ENCODE measurements at places on chromosomes 7 and 10. TPM values are rescaled to one million over a fixed set of nuclear protein-coding genes. Genes with fewer than 3 reads are reported as not detected.

Gene MKI67
- 2.5 TPM for total RNA-seq

Gene PPP1R3A
- not detected for total RNA-seq

Gene DNAH11
- total RNA-seq: under 0.01 TPM

Gene DRGX
- total RNA-seq: under 0.01 TPM

Gene TDRD1
- total RNA-seq: 0.59 TPM

Gene EIF3A
- total RNA-seq: 135 TPM

Gene FOXI2
- not detected for total RNA-seq

Gene AKR1C1
- 140 TPM for total RNA-seq

Gene IGFBP3
- total RNA-seq: 2,046 TPM

Gene CADPS2
- total RNA-seq: 26.2 TPM

Gene VKORC1L1
- total RNA-seq: 18.5 TPM

Gene POLD2
- total RNA-seq: 69.2 TPM

Gene DKK1
- 66.2 TPM for total RNA-seq

GRCh38 chr7:66682350-66683093 lies 53.8 kb downstream of the KCTD7 start:
- DNase-seq: peak; percentile 84
- peak overlapping the region; percentile 95 for H3K4me3 ChIP-seq
- peaks cover 5% of the 10 kb centered on the region for H3K36me3 ChIP-seq
- H3K27me3 ChIP-seq: no peaks in the 10 kb centered on the region
- peaks cover 22% of the 10 kb centered on the region for H3K4me1 ChIP-seq

- H3K4me3 ChIP-seq: no peak overlapping the region
- H3K27me3 ChIP-seq: no peaks in the 10 kb centered on the region
- H3K4me1 ChIP-seq: peaks cover 18% of the 10 kb centered on the region
Measured at GRCh38 chr10:88999625-89000024, 9.0 kb downstream of the FAS start.

DNA sequence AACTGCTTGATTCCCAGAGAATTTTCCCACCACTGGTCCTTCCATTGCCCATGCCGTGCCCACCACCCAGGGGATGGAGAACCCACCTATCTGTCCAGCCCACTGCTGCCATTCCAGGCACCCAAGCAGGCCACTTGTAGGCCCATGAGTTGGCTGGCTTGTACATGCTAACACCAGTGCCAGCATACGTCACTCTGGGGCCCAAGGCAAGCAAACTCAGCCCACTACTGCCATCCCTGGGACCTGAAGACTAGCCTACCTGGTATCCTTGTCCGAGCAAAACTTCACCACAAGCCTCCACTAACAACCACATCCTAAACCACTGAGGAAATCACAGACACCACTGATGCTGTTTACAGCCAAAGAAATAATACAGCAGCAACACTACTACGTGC lies 44.7 kb upstream of the CDK6 start:
- no peak for DNase-seq
- H3K36me3 ChIP-seq: no peaks in the 10 kb centered on the region
- H3K27ac ChIP-seq: no peak overlapping the region
- no peak overlapping the region for H3K4me3 ChIP-seq
- no peaks in the 10 kb centered on the region for H3K27me3 ChIP-seq

DNA sequence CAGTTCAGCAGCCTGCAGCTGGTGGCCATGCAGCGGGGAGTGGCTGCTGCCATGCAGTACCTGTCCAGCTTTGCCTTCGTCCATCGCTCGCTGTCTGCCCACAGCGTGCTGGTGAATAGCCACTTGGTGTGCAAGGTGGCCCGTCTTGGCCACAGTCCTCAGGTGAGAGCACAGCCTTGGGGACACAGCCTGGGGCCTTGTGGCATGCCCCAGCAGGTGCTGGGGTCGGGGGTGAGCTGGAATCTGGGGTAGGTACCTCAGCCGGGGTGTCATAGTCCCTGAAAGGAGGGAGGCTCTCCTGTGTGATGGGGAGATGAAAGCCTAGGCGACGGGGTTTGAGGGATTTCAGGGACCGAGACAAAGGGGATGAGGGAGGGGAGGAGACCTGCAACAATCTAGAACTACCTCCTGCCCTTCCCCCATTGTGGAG lies 14.1 kb downstream of the EPHB6 start:
- DNase-seq: peak; percentile 69
- H3K36me3 ChIP-seq: no peaks in the 10 kb centered on the region
- H3K4me1 ChIP-seq: no peaks in the 10 kb centered on the region
- H3K27me3 ChIP-seq: no peaks in the 10 kb centered on the region
- no peak overlapping the region for H3K27ac ChIP-seq
- H3K4me3 ChIP-seq: no peak overlapping the region

- H3K36me3 ChIP-seq: peaks cover 9% of the 10 kb centered on the region
- peak overlapping the region; percentile 28 for H3K27ac ChIP-seq
- peak; percentile 88 for DNase-seq
- H3K4me1 ChIP-seq: peaks cover 64% of the 10 kb centered on the region
- H3K27me3 ChIP-seq: no peaks in the 10 kb centered on the region
Measured at GRCh38 chr10:71765176-71765904, 8.0 kb downstream of the VSIR start.

GRCh38 chr7:17912536-17913235 lies 27.6 kb downstream of the SNX13 start:
- H3K4me3 ChIP-seq: no peak overlapping the region
- no peaks in the 10 kb centered on the region for H3K36me3 ChIP-seq
- H3K27me3 ChIP-seq: no peaks in the 10 kb centered on the region
- H3K4me1 ChIP-seq: peaks cover 3% of the 10 kb centered on the region
- DNase-seq: no peak

DNA sequence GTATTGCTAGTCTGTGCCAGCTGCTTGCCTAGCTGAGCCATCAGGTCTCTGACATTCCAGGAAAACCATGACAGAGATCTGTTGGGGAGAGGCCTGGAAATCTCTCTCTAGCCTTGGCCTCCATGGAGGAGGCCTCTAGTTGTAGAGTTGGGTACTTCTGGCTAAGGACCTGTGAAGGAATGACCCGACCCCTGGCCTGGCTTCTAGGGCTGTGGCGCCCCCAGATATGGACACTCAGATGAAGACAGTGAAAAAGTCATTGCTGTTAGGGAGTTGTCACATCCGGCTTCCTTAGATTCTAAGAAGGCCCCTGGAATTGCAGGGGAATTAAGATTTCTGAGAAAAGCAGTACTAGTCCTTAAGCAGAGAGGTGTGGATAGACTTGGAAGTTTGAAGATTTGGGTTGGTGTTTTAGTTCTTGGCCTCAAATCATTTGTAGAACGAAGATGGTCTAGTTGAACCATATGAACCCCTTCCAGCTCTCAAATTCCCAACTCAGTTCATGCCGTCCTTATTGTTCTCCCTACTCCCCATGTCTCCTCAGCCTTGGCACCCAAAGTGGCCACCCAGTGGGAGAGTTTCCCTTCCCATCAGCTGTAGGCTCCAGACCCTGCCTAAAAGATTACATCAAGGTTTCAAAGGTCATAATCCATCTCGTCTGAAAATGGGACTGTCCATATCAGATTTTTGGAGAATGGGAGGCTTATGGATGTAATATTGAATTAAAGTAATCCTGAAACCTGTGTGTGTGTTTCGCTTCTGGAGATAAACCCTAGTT lies 7.0 kb downstream of the HHEX start:
- DNase-seq: peak; percentile 65
- H3K27me3 ChIP-seq: no peaks in the 10 kb centered on the region
- no peaks in the 10 kb centered on the region for H3K36me3 ChIP-seq
- no peak overlapping the region for H3K27ac ChIP-seq

- H3K27me3 ChIP-seq: peaks cover 8% of the 10 kb centered on the region
- peaks cover 12% of the 10 kb centered on the region for H3K4me1 ChIP-seq
- H3K36me3 ChIP-seq: no peaks in the 10 kb centered on the region
- H3K4me3 ChIP-seq: peak overlapping the region; percentile 49
Measured at GRCh38 chr10:15504101-15504840, 133.2 kb upstream of the FAM171A1 start.

DNA sequence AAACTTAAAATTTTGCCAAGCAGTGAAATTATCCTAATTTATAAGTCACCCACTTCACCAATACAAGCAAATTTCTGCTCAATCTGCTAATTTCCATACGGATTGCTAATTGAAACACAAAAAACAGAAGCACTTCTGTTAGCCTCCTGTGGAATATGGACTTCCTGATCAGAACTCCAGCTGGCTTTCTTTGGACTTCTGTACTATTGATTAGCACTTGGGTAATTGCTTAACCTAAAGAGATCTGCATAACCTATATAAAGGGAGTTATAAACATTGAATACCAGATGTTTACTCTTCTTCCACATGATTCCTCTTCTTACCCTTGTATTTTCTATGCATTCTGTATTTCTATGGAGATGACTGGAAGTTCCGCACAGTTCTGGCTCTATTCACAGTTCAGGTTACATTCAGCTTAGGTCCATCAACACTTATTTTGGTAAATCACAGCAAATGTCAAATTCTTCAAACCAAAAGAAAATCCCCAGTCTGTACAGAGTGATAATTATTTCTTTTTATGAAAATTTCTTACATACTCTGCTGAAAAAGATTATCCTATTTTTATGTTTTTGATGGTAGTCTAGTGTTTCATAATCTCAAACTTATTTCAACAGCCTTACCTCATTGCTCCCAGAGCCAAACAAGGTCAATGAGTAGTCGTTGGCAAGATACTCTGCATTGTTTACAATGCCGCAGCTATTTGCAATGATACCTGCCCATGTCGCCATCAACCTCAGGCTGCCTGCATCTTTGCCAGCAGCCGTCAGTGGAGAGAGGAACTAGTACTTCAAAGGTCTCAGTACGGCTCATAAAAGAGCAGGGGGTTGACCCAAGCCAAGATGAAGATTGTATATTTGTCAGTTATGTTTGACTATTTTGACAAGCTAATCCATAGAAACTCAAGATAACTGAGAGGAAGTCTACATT lies 225.6 kb downstream of the AHR start:
- H3K4me3 ChIP-seq: peak overlapping the region; percentile 27
- H3K27me3 ChIP-seq: no peaks in the 10 kb centered on the region
- H3K36me3 ChIP-seq: no peaks in the 10 kb centered on the region
- H3K27ac ChIP-seq: peak overlapping the region; percentile 93

DNA sequence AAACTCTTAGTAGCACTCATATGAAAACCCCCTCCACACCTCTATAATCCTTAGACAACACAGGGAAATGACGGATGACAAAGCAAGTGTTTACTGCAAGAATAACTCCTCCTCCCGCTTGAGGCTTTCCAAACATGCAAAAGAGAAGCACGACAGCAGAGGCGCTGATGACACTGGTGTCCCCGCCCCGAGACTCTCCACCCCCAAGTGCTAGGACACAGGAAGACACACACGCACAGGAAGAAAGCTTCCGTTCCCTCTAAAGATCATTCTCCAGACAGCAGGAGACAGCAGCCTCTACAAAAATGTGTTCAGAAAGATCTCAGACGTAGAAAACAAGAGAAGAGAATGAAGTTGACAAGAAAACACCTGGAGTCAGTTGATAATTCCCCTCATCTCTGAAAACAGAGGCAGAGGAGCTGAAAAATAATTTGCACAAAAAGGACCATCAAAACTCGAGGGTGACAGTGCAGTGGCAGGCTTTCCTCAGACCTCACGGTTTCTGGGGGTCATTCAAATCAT lies 90.2 kb downstream of the DLG5 start:
- no peaks in the 10 kb centered on the region for H3K27me3 ChIP-seq
- peaks cover 3% of the 10 kb centered on the region for H3K4me1 ChIP-seq
- DNase-seq: peak; percentile 27
- peaks cover 39% of the 10 kb centered on the region for H3K36me3 ChIP-seq

DNA sequence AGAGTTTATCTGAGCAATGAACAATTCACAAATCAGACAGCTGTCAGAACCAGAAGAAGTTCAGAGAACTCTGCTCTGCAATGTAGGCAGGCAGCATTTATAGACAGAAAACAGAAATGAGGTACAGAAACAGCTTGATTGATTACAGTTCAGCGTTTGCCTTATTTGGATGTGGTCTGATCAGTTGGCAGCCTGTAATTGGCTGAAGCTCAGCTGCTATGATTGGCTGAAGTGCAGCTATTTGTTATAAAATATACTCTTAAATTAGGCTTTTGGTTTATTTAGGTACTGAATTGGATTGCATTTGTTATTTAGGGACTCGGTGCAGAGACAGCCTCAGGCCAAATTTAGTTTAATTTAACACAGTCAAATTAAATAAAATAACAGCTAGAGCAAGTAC lies 85.8 kb upstream of the JAZF1 start:
- no peak for DNase-seq
- no peak overlapping the region for H3K27ac ChIP-seq
- H3K4me3 ChIP-seq: no peak overlapping the region
- peaks cover 26% of the 10 kb centered on the region for H3K27me3 ChIP-seq
- no peaks in the 10 kb centered on the region for H3K36me3 ChIP-seq
- no peaks in the 10 kb centered on the region for H3K4me1 ChIP-seq

DNA sequence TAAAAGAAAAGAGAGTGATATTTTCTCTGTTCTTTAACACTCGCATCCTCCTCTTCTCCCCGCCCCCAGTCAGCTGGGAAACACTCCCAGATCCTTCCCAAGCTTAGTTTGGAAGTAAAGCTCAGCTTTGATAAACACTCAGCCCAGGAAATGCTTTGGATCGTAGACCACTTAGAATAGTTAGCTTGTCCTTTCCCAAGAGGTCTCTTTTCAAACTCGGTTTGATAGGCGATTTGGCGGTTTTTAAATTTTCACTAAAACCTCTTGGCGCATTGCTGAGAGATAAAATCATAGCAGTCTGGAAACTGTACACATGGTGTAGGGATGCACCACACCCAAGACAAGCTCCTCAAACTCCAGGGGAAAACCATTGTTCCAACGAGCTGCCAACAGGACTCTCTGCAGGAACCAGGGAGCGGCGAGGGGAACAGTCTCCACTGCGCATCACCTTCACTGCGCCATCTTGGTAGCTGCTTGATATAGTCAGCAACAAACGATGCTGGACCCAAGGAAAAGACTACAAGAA lies 22.3 kb downstream of the SMURF1 start:
- DNase-seq: peak; percentile 78
- H3K27ac ChIP-seq: peak overlapping the region; percentile 61
- H3K4me3 ChIP-seq: peak overlapping the region; percentile 8
- peaks cover 7% of the 10 kb centered on the region for H3K36me3 ChIP-seq
- H3K27me3 ChIP-seq: no peaks in the 10 kb centered on the region

DNA sequence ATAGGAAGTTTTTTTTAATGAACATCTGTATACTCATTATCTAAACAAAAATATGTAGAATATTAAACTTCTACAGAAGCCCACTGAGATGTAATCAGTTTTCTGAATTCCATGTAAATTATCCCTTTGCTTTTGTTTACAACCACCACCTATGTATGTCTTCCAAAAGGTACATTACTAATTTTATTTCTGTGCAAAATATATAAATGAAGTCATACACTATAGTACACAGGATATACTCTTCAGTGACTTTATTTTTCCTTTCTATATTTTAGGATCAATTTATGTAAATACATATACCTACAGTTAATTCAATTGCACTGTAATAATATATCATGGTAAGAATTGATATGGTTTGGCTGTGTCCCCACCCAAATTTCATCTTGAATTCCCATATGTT lies 1236.9 kb downstream of the DNAJB9 start:
- no peak overlapping the region for H3K4me3 ChIP-seq
- no peak overlapping the region for H3K27ac ChIP-seq
- no peaks in the 10 kb centered on the region for H3K27me3 ChIP-seq
- DNase-seq: no peak

GRCh38 chr7:114663502-114663901 lies 248.9 kb downstream of the FOXP2 start:
- no peak for DNase-seq
- no peaks in the 10 kb centered on the region for H3K27me3 ChIP-seq
- no peak overlapping the region for H3K27ac ChIP-seq
- H3K36me3 ChIP-seq: no peaks in the 10 kb centered on the region
